NCI-H2029 treated with DMSO at 0.1 percent for 48 hours (cell line): ENCODE measurements at places on chromosomes 4 and X.

GRCh38 chrX:136198010-136198409 is 50.7 kb downstream of the FHL1 start:
- DNase-seq = no peak

GRCh38 chr4:123849495-123849894 is 452.9 kb downstream of the SPRY1 start:
- no peak for DNase-seq

DNA sequence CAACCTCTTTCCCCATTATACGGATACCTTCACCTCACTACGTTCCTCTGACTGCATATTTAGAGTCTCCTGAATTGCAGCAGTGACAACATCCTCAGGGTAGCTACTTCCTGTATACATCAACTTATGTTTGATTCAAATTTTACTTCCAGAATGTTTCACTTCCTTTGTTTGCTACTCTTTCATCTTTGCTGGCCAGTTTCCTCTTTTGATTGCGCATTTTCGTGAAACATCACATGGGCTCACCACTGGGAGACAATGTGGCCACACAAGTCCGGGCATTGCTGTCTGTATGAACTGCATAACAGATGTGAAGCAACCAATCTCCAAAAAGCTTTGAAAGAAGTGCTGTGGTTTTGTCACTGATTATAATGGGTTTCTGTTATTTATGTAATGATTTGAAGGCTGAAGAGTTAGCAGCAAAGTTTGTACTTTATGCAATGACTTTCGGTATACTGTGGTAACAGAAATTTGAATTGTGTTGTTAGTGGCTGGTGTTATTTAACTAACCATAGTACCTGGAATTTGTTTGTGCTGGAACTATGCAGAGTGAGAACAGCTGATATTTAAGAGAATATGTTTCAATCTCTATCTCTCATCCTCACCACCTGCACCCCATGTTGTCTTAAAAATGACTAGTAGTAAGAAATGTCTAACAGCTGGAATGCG is 7.4 kb downstream of the SNCA start:
- no peak for DNase-seq

DNA sequence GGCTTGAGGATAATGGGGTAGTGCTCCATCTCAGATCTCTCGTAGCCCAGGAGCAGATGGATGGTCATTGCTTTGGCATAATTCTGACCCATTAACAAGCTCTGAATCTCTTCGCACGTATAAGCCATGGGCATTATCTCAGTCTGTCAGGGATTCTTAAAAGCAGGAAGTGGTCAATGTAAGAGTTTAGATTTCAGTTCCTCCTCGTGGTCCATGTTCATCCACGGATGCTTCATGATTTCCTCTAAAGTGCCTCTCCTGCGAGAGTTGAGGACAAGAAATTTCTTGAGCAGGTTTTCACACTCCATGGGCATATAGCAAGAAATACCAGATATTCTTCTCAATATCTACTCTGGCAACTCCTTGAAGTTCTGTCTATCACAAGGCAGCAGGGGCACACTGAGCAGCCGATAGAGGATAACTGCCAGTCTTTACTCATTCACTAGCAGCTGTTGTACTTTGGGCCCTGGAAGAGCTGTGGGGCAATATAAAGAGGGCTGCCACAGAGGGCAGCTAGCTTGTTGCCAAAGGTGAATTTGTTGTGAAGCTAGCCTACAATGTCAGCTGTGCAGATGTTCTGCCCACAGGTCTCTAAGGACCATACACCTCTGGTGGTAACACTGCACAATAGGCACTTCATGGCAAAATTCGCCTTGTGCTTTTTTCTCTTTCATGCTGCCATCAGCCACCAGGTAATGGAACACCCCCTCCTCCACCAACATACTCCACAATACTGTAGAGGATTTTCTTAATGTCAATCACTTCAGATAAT is 52.0 kb upstream of the WDR17 start:
- DNase-seq = no peak

DNA sequence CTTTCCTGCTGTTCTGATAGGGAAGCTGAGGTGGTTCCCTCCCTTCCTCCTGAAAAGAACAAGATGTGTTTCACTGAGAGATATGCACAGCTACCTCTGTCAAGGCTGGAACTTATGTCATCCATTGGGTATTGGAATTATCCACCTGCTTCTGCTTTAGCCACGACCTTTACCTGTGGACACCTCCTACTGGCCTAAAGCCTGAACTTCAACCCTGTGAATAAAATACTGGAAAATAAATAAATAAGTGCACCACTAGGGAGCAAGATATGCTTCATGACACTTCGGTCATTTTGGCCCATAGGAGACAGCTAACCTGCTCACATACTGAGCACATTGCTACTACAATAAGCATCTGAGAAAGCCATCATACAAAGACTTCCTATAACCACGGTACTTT is 419.9 kb upstream of the NWD2 start:
- no peak for DNase-seq

GRCh38 chrX:72676465-72676864 is 37.6 kb downstream of the PHKA1 start:
- DNase-seq = no peak

GRCh38 chrX:18898091-18898490 is 85.8 kb downstream of the PHKA2 start:
- no peak for DNase-seq

- peak; percentile 30 for DNase-seq
These were observed 76.8 kb upstream of the PRPS1 start for GRCh38 chrX:107551546-107551945.

GRCh38 chr4:87669373-87669772 is 19.3 kb downstream of the DMP1 start:
- no peak for DNase-seq

DNA sequence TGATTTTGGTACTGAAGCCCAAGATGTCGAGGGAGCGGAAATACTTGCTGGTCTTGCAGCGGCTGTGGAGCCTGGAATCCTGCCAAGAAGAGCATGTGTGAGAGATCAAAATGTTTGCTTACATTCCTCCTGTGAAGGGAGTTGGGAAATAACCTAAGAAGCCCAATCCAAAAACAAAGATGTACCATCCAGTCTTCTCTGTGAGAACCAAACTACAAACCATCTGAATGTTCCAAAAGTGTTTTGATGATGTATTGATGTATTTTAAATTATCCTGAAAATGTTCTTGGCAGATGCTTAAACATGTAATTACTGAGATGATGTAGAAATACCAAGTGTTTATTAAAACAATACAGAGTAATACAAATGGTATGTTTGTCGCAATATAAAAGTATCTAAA is 10.1 kb upstream of the ADH1A start:
- DNase-seq = no peak
